Posterior cingulate gyrus (tissue), 11 donors: ENCODE measurements at places on chromosomes 2 and 18.
A peak's percentile ranks its signal among the peaks of the same experiment; 100 is the strongest.

- DNase-seq: no peak
Observed at GRCh38 chr2:10846110-10846861, 33.7 kb upstream of the PDIA6 start.

DNA sequence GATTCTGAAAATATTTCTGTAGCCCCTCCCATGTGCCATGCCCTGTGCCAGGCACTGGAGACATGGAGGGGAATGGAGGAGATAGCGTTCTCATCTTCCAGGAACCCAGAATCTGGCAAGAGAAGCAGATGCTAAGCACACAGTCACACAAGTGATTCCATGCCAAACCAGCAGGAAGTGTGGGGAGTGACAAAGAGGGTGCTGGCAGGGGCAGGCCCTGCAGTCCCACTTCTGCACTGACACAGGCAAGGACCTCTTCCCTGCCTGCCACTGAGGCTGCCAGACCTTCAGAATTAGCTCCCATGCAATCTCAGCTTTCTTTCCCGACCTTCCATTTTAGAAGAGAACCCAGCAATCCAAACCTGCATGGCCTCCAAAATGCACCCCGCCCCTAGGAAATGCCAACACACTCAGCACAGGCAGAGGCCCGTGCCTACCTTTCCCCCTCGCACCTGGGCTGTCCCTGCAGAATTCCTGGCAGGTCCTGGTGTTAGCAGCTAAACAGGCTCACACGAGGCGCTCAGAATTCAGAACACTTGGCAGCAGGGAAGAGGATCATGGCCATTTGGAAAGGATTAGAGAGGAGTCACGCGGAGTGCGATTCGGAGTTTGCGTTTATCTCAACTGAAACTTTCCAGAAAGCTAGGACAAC, 155.3 kb downstream of the MSH2 start:
- DNase-seq: no peak

DNA sequence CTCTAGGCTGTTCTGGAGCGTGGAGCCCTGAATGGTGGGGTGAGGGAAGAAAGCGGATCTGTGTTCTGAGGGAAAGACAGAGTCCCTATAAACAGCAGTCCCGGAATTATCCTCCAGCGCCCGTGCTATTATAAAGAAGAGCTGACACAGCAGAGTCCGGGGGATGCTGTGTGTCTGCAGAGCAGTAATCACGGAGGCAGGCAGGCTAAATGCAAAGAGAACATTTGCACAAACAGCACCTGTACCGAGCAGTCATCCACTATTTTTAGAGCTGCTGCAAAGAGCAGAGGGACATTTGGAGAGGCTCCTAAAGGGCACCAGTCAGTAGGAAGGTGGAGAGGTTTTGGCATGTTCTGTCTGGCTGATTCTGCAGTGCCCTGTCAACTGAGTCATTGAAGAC, 293.8 kb upstream of the SLC14A2 start:
- peak; percentile 79 for DNase-seq

- no peak for DNase-seq
Observed at GRCh38 chr2:170813611-170814532, 2.8 kb upstream of the GAD1 start.

- DNase-seq: no peak
Observed at GRCh38 chr18:63292831-63293683, 26.5 kb downstream of the BCL2 start.

DNA sequence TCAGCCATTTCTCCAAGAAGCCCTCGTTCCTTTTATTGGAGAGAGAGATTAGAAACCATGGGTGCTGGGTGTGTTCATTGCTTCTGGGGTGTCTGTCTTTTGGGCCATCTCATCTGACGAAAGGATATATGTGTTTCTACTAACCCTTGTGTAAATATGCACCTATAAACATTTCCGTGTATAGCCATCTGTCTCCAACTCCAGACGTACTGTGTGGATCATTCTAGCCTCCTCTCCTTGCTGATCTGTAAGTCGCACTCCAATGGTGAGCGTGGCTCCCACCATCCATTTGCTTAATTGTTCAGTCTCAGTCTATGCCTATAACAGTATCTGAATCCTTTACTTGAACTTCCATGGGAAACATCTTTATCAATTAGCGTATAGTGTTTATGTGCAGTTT, 1.8 kb downstream of the RBFA start:
- no peak for DNase-seq

DNA sequence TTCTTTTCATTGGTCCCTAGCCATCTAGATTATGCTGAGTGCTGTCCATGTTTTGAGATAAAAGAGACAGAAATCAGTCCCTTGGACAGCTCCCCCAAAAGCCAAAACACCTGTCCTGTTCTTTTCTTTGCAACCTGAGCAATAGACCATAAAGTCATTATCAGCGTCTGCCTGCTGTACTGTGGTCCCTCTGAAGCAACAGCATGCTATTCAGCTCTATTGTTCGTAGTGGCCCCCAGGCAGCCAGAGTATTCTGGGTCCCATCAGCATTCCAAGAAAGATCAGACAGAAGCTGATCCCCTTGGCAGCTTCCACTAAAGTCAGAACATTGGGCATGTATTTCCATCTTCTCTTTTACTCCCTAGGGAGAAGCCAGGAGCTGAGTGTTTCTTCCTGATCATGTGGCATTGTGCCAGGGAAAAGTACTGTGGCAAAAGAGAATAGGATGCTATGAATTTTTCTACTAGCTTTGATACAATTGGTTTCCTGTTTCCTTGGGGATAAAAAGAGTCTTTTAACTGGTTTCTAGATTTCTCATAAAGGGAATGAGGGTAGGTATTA, 33.6 kb upstream of the ZSWIM2 start:
- no peak for DNase-seq

DNA sequence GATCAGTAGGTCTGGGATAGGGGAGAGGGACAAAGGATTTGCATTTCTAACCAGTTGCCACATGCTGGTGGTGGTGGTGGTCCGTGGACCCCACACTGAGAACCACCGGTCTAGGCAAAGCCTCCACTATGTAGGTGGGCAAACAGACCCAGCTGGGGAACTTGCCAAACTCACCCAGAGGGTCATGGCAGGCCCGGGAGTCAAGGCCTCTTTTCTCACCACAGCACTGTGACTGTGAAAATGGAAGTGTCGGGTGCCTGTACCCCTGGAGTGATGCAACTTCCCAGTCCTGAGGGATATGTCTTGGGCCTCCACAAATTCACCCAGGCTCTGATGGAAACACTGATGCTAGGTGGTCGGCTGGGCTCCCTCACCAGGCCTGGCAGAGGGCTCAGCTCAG, 101.2 kb upstream of the SMAD2 start:
- no peak for DNase-seq

- no peak for DNase-seq
Observed at GRCh38 chr2:68328901-68329300, 9.2 kb upstream of the CNRIP1 start.

GRCh38 chr18:47484068-47484467, 232.6 kb upstream of the SKOR2 start:
- no peak for DNase-seq

- no peak for DNase-seq
Observed at GRCh38 chr2:70498528-70498927, 55.1 kb downstream of the TGFA start.

DNA sequence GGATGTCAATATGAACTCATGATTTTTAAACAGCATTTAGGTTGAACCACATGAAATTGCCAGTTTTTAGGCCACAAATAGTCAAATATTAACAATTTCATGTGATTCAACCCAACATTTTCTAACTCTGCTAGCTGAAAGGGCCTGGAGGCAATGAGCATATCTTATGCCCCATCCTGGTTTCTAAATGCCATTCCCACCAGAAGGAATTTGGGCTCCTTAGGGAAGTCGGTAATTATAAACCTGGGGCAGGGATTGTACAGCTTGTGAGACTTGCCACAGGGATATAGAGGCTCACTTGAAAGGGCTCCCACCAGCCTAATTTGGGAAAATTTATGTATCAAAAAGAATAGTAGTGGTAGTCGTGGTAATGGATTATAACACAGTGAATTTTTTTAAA, 178.4 kb upstream of the ALPP start:
- DNase-seq: no peak

DNA sequence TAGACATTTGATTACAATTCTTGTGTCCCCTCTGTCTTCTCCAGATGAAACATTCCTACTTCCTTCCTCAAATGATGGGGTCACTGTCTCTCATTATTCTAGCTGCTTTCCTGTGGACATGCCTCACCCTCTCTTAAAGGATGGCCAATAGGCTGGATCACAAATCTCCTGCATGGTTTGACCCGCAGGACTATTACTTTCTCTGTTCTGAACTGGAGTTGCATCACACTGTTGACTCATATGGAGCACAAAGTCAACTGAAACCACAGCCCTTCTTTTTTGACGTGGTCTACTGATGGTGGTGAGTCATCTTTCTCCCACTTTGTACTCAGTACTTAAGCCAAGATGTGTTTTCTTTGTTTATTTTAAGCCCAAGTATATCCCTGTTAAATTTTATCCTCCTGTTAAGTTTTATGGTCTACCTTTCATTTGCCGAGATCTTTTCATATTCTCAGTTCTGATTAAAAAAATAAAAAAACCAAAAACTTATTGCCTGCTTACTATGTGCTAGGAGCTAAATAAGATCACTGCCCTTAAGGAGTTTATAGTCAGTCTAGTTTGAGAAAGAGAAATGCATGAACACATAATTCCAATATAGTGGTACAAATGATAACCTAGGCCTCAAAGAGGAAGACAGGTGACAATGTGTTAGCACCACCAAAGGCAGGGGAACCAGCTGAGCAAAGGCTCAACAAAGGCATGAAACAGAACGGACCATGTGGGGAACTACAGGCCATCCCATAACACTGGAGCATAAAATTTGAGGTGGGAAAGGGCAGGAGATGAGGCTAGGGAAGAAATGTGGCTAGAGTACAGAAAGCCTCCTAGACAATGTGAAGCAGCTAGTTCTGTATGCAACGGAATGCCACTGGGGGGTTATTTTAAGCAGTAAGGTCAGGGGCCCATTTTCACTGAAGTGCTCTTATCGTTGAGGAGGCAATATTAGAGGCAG, 67.6 kb upstream of the ZFP36L2 start:
- DNase-seq: no peak

GRCh38 chr18:8944871-8945245, 157.6 kb upstream of the NDUFV2 start:
- DNase-seq: no peak

GRCh38 chr2:9030190-9030589, 26.7 kb upstream of the MBOAT2 start:
- no peak for DNase-seq

DNA sequence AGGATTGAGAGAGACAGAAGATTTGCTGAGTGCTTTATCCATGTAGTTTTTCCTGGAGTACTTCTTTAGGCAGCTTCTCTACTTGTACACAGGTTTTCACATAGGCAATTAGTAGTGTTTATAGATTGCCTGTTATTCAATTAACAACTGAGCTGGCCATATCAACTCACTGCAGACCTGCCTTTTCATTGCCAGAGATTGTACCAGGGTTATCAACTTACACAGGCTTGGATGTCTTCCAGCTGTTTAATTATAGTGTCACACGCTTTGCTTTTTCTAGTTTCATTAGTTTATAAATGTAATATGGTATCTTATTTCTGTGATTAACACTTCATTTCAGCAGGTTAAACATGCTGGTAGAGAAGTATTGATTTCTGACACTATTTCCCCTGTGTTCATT, 125.9 kb downstream of the GPD2 start:
- DNase-seq: no peak

DNA sequence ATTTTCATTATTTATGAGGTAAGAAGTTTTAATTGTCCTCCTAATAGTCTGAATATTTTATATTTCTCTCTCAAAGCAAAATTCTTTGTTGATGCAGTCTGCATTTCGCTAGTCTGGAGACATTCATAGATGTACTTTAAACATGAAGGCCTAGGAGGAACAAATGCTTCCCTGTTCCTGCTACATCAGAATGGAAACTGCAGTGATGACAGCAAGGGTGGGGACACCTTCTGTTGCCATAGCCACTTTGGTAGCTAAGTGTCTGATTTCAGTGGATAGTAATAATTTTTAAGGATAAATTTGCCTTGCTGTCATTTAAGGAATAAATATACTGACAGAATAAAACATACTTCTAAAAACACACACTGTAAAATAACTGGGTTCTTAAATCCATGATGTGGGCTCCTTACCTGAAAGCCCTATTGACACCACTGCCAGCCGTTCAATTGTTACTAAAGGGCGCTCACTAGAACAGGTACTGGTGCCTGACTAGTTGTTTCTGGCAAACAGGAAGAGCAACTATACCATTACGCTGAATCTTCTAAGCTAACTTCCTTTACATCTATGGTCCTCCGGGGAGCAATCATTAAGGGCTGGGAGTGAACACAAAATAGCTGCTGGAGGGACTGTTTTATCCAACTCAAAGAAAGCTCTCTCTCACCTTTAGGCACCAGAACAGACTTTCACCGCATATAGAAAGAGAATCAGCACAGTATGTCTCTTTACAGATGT, 88.2 kb downstream of the TMEM131 start:
- no peak for DNase-seq

DNA sequence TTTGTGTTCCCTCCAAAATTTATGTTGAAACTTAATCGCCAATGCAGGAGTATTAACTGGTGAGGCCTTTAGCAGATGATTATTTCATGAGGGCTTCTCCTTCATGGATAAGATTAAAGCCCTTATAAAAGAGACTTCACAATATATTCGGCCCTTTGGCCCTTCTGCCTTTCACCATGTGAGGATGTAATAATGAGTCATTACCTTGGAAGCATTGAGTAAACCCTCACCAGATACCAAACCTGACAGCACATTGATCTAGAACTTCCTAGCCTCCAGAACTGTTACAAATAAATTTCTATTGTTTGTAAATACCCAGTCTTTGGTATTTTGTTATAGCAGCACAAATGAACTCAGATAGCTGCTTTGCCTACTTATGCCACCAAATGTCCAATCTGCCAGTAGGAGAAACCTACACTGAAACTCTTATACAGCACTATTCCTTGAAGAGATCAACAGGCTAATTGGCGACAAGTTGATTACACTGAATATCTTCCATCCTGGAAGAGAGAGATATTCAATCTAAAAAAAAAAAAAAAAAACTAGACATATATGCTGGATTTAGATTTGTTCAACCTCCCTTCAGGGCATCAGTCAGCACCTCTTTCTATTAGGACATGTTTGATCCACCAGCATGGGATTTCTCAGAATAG, 125.9 kb upstream of the COL5A2 start:
- DNase-seq: no peak

- no peak for DNase-seq
Observed at GRCh38 chr2:99663641-99664040, 173.8 kb upstream of the REV1 start.
